Stimulated activated CD8-positive, alpha-beta memory T cell treated with anti-CD3 and anti-CD28 coated beads, Interleukin-7, amount 100 ng/mL, for 4 hours (primary cell): ENCODE measurements at places on chromosomes 11 and 22.

DNA sequence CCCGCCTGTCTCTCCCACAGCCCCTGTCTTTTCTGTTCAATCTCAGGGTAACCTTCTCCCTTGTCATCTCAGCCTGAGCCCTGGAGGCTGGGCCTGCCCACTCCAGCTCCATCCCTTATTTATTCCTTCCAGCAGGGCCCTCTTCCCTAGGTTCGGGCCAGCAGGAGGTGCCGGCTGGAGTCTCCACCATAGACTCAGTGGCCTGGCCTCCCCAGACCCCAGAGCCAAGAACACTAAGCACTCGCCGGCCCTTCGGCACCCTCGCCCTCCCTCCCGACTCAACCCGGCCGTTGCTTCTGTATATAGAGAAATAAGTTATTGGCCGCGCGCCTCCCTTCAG lies 1.4 kb upstream of the RAB1B start:
- DNase-seq, result no peak

DNA sequence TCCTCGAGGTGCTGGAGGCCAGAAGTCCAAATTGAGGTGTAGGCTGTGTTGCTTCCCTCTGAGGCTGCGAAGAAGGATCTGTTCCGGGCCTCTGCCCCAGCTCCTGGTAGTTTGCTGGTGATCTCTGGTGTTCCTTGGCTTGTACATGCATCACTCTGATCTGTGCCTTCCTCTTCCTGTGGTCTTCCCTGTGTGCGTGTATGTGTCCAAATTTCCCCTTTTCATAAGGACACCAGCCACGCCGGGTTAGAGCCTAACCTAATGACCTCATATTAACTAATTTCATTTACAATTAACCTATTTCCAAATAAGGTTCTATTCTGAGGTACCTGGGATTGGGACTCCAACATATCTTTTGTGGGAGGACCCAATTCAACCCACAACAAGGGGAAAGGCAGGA lies 21.5 kb downstream of the RIBC2 start:
- DNase-seq, result no peak

DNA sequence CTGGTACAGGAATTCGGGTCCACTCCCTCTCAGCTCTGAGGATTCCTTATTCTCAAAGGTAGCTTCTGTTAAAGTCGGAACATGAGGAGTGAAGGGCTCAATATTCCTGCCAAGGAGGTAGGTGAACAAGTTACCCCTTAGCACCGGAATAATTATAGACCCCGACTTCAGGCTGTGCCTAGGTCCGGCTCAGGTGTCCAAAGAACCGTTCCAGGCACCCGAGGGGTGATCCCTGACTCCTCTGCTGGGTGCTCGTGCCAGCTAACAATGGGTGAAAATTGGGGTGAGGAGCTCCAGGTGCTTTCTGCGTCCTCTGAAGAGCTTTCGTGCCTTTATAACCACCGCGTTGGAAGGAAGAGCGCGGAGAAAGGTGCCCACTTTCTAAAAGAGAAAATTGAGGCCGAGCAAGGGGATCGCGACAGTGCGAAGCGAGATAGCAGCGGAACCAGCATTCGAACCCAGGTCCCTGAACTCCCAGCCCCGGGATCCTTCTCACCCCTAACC lies 393 bp downstream of the CYB561A3 start:
- DNase-seq, result no peak

DNA sequence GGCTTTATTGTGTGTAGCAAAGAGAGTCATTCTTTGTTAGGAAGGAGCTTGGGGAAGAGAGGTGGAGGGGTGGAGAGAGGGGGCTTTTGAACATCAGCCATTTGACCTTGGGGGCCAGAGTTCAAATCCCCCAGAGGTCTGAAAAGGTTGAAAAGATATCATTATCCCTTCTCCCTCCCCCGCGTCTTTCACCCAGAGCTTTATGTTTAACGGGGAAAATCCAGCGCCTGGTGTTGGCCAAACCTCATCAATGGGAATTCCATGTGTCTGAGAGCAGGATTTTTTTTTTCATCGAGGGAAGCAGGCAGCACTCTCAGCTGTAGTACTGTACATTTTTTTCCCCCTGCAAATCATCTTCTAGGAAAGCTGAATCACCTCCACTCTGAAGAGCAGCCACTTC lies 122.4 kb upstream of the HSD17B12 start:
- no peak for DNase-seq

GRCh38 chr11:21710809-21711208 lies 482.1 kb upstream of the ANO5 start:
- DNase-seq, result no peak

DNA sequence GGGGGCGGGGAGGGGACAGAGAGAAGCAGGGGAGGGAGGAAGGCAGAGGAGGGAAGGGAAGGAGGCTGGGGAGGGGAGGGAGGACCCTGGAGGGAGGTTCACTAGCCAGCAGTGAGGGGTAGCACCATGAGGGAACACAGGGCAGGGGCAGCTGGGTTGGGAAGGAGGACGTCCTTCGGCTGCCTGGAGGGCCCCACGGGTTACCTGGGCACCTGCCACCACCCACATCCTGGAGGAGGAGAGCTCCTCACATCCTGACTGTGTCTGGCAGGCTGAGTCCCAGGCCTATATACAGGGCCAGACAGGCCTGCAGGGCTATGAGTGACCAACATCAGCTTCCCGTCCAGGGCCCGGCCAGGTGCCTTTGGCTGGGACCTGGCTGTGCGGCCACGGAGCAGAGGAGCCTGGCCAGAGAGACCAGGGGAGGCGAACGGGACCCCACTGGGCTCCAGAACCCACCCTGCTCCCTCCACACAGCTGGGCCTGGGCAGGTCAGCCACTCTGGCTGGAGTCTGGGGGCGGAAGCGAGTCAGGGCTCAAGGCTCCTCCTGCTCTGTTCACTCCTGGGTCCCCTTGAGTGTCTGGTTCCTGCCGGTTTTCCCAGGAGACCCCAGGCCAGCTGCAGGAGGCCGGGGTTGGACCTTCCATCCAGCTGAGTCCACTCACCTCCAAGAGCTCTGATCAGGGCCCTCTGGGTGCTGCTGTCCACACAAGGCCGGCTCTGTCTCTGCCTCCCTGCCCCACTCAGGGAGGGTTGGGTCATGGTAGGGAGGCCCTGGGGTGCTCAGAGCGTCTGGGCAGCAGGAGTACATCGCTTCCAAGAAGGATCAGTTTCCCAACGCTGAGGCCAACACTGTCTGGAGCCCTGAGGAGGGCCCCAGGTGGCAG lies 677.7 kb downstream of the BRD1 start:
- DNase-seq, result no peak

DNA sequence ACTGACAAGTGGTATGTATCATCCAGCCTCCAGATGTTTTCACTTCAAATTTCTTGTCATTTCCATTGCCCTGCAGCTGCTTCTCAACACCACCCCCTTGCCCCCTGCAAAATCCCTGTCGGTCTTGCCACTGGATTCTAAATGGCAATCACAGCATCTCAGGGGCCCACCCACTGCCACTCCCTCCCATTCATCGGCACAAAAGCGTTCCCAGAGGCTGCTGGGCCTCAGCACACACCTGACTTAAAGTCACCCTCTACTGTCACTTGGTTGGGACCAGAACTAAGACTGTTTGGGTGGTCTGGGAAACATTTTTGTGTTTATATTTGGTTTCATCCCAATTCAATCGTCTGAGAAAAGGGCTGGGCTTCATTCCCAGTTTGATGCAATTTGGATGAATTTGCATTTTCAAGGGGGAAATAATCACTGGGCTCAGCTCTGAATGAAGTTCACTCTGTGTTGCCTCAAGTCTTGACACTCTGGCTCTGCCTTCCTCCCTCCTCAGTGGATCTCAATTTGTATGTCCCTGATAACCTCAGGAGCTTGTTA lies 27.1 kb downstream of the SYT13 start:
- no peak for DNase-seq

- DNase-seq, result no peak
Measured at GRCh38 chr11:36126678-36127077, 162.5 kb downstream of the COMMD9 start.

- no peak for DNase-seq
Measured at GRCh38 chr11:62492586-62492985, 54.0 kb downstream of the AHNAK start.

DNA sequence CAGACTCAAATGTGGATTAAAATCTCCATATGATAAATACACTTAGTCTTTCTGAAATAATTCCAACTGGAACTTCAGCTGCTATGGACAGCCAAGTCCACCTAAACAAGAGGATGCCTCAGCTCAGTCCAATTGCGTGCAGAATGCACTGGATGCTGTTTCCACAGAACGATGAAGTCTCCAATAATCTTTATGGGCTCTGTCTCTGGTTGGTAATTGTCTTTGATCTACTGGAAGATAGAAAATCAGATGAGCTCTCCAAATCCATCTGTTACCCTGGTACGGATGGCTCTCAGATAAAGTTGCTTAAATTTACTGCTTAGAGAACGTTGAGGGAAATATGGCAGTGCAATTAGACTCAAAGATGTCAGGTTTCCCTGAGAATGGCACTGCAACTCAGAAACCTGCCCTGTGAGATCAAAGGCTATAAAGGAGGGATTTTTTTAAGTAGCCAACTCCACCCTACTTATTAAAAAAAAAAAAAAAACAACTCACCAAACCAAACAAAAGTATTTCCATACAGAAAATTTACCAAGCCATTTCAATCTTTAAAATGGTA lies 859 bp upstream of the BIRC3 start:
- no peak for DNase-seq

DNA sequence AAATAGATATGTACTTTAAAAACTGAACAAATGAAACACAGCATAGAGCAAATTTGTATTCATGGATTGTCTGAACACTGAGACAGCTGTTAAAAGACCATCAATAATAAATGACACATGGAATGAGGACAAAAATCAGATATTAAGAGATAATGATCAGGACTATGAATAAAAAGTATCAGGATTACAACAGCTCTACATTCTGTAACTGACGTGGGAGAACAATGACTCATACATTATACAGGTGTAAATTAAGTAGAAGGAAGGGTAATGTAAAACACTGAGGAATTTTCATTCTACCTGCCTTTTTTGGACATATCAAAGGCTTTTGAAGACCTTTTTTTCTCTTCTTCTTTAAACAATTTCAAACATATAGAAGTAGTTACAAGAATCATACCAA lies 310.9 kb upstream of the ANO3 start:
- no peak for DNase-seq

DNA sequence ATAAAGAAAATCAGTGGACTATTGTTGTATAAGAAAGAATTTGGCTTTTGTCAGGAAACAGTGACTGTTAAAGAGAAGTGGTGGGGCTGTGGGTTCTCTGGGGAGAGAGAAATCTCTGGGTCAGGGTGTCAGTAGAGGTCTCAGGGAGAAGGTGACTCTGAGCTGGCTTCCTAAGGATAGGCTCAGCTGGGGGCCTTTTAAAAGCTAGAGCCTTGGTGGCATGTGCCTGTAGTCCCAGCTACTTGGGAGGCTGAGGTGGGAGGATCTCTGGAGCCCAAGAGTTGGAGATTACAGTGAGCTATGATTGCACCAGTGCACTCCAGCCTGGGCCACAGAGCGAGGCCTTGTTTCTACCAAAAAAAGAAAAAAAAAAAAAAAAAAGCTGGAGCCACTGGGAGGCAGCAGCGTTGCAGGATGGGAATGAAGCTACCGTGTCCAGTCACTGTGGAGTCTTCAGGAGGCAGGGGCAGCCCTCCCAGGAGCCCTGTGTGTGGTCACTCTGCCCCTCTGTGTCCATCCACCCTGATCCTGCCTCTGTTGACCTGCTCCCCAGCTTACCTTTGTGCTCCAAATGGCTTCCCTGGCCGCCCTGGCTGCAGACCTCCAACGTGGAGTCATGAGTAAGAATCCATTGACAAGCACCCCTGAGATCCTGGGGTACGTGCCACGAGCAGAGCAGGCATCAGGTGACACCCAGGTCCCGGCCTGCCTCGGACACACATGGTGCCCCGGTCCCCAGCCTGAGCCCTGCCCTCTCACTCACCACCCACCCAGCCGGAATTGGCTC lies 5.4 kb upstream of the MIF start:
- no peak for DNase-seq

GRCh38 chr11:65278356-65278755 lies 16.6 kb downstream of the POLA2 start:
- no peak for DNase-seq

DNA sequence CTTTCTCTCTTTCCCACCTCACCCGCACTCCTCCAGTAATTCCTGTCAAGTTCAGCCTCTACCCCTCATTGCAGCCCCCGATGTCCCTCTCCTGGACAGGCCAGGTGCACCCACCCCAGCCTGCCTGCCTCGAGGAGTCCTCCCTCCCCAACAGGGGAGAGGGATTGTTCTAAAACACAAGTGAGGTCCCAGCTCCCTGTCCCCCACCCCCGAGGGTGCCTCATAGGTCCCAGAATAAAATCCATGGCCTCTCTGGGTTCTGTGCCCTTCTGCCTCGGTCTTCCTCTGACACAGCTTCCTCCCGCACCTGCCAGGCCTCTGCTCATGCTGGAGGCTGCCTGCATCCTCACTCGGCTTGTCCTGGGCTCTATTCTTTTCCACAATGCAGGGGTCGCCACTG lies 720.1 kb downstream of the BRD1 start:
- DNase-seq, result no peak

DNA sequence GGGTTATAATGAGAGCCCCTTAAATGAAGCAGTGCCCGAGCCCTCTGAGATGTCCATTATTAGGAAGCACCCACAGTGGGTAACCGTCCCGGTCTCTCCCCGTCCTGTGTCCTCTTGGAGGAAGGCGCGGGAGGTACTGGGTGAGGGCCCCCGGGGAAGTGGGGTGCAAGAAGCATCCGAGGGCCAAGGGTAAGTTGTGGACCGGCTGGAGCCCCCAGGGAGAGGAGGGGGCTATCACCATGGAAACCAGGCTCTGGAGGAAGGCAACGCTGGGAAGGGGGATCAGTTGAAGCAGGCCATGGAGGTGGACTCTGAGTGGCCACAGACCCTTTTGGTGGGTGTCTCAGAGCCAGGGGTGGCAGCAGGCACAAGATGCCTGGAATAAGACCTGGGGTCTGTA lies 173.6 kb downstream of the ST3GAL4 start:
- DNase-seq, result no peak

DNA sequence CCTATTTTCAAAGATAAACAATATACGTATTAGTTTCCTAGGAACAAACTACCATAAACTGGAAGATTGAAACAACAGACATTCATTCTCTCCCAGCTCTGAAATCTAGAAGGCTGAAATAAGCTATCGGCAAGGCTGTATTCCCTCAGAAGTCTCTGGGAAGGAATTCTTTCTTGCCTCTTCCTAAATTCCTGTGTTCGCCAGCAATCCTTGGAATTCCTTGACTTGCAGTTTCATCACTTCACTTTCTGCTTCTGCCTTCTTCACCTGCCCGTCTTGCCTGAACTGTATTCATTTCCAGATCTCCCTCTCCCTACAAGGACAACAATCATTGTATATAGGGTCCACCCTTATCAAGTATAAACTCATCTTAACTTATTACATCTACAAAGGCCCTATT lies 17.7 kb upstream of the PRDM10 start:
- no peak for DNase-seq

DNA sequence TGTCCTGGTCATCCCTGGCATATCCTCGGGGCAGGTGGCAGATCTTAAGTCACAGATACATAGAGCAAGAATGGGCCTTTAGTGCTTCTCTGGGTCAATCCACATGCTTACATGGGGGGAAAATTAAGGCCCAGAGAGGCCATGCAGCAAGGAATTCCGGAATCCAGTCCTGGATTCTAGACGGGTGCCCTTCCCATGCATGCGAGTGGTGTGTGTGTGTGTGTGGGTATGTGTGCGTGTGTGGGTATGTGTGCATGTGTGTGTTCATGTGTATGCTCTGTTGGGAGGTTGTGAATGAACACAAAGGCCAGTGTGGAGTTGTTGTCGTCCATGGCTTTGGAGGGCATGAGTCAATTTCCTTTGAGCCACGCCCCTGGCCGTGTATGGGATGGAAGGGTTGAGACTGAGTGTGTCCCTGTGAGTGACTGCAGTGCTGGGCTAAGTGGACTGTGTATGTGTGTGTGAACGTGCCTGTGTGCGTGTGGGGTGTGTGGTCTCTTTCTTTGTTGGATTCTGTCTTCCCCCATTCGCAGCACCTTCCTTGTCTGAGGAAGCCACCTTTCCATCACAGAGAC lies 33.4 kb upstream of the EIF3D start:
- DNase-seq, result no peak
